ENCODE measurements at places on chromosomes 6 and 20.

- no peak for DNase-seq
Measured at GRCh38 chr6:5556011-5556410, 294.7 kb downstream of the FARS2 start.

- no peak for DNase-seq
Measured at GRCh38 chr6:17630511-17631073, 30.5 kb downstream of the FAM8A1 start.

- DNase-seq, result peak; percentile 20
Measured at GRCh38 chr20:9269280-9269971, 200.5 kb downstream of the PLCB4 start.

- DNase-seq, result no peak
Measured at GRCh38 chr20:52275181-52275691, 83.7 kb upstream of the ZFP64 start.

- DNase-seq, result peak; percentile 55
Measured at GRCh38 chr6:131029626-131030297, 33.3 kb downstream of the EPB41L2 start.

DNA sequence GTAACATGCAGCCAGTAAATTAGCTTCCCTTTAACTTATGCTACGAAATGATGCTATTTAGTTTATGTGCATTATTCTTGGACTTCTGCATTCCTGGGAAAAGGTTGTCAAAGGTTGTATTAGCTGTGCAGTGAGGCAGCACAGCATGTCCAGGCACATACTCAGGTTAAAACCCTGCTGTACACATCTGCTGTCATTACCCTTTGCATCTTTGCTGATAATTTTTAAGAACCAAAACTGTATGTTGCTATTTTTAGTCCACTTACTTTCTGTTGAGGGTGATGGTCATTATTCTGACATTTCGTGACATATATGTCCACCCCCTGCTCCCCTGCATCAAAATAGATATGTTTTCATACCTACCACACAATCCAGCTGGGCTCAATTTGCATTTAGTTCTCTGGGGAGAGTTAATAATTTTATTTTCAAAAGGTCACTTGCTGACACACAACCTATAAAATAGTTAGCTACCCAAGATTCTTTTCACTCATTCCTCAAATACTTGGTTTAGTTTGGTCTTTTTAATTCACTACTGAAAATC, 142.5 kb upstream of the SPACA1 start:
- no peak for DNase-seq

DNA sequence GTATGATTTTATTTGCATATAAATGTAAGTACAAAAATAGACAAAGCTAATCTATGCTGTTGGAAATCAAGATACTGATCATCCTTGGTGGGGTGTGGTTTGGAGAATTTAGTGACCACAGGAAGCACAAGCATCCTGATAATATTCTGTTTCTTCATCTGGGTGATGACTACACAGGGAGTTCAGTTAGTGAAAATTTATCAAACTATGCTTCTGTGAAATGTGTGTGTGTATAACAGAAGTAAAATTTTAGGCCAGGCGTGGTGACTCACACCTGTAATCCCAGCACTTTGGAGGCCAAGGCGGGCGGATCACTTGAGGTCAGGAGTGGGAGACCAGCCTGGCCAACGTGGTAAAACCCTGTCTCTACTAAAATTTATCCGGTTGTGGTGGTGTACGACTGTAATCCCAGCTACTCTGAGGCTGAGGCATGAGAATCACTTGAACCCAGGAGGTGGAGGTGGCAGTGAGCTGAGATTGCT, 20.6 kb downstream of the ENPP3 start:
- DNase-seq, result peak; percentile 24

GRCh38 chr6:36386495-36387439, 702 bp downstream of the ETV7 start:
- peak; percentile 65 for DNase-seq

- DNase-seq, result peak; percentile 76
Measured at GRCh38 chr6:39377539-39377950, 55.0 kb upstream of the KCNK16 start.

DNA sequence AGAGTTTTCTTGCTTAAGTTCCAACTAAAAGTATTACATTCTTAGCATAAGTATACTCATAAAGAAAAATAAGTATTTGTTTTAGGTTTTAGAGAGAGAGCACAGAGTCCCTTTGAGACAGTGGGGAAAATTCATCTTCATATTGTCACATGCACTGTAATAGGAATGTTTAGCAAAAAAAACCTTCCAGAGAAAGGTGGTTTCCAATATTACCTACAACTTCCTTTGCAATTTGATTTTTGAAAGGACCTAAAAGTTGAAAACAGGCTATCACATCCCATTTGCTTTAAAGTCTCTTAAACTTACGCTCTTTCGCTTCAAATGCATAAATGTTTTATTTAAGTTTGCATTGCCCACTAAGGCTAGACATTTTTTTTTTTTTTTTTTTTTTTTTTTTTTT, 86.4 kb downstream of the OPRM1 start:
- no peak for DNase-seq

GRCh38 chr20:7392542-7393206, 547.6 kb downstream of the HAO1 start:
- peak; percentile 48 for DNase-seq

DNA sequence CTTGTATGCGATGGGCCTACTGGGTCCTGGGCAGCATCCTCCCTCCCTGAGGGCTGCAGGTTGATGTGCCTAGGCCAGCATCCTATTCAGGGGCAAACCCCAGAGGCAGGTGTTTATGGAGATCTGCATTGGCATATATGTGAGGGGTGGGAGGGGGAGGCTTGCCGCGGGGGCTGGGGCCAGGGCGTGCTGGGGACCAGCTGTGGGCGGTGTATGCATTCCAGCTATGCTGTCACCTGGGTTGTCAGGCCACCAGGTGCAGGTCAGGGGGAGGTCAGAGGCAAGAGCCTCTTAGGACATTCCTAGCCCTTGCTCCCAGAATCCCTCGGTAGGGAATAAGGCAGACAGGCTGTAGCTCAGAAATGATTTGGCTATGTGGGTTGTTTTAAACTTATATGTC, 11.9 kb downstream of the FOXA2 start:
- no peak for DNase-seq

DNA sequence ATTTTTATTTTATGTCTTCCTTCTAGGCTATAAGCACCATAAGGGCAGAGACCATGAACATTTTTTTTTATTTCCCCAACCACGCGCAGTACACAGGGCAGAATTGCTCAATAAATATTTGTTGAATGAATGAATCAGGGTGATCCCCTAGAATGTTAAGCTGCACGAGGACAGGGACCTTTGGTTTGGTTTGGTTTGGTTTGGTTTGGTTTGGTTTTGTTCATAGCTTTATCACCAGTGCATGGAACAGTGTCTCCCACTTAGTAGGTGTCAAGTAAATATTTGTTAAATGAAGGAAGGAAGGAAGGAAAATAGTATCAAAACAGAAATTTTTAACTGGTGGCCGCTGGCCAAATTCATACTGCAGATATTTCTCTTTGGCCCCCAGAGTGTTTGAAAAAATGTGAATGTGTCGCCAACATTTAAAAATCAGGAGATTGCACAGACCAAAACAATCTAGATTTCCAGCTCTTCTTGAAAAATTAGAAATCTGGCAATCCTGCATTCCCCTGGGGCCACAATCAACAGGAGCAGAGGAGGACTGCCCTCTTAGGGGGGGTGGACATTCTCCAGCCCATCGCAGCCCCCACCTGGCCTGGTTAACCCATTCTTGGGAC, 205.3 kb downstream of the EYA2 start:
- DNase-seq, result no peak

DNA sequence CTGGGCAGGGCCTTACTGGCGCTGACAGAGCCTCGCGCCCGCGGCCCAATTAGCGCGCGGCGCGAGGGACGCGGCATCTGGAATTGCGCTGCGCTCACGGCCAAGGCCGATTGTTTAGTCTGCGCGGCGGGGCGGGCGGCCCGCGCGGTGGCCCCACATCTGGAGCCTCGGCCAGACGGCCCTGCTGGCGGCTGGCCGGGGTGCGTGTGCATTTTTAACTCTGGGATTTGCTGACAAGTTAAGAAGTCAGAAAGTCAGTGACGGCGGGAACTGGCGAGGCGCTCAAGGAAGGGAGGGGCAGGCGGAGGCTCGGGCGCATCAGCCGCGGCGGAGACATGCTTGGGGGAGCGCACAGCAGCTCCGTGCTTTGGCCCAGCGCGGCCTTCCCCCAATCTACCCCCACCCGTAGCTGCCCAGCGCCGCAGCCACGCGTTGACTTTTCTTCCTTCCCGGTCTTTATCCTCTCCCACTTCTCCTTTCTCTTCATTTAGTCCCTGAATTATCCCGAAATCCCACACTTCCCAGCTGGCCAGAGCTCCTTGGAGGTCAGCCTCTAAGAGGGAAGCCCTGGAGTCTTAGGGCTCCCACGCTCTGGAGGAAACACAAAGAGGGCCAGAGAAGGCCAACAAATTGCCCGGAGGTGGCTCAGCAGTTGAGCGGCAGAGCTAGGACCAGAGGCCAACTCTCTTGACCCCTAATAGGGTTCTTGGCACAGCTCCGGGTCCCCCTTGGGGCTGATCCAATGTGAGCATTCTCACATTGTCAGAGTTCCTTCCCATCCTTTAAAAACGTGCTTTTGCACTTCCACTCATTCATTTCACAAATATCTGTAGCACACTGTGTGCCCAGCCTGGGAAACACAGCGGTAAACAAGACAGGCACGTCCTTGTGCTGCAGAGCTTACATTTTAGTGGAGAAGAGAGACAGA, 40.8 kb upstream of the FOXP4 start:
- DNase-seq, result peak; percentile 86

GRCh38 chr6:111052171-111052570, 35.1 kb upstream of the SLC16A10 start:
- no peak for DNase-seq

GRCh38 chr20:62528983-62529891, 53.4 kb upstream of the GATA5 start:
- no peak for DNase-seq

DNA sequence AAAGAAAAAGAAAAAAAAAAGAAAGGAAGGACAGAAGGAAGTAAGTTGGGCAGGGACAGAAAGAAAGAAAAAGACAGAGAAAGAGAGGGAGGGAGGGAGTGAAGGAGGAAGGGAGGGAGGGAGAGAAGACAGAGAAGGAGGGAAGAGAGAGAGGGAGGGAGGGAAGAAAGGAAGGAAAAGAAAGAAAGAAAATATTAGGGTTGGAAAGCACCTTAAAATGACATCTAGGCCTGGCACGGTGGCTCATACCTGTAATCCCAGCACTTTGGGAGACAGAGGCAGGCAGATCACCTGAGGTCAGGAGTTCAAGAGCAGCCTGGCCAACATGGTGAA, 33.2 kb downstream of the FASTKD5 start:
- no peak for DNase-seq

DNA sequence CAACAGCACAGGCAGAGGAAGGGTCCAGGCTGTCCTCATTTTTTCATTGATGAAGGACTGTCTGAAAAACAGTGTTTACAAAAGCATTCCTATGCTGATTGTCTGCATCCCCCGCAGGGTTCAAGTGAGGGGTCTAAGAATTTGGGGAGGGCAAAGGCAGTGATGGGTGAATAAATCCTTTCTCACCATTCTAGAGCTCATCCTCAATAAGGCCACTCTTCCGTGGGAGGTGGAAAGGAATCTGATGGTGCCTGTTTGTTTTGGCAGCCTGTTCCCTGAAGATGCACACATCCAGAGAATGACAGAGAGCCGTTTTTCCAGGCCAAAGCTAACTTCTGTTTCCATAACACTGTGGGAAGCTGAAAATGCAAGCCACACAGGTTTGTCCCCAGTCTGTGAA, 164.5 kb downstream of the MOXD1 start:
- DNase-seq, result peak; percentile 36

GRCh38 chr20:774016-774659, 5.8 kb upstream of the SLC52A3 start:
- no peak for DNase-seq

- DNase-seq, result no peak
Measured at GRCh38 chr20:24696396-24696795, 227.0 kb downstream of the SYNDIG1 start.

- DNase-seq, result peak; percentile 3
Measured at GRCh38 chr6:74128536-74128935, 432.5 kb downstream of the CD109 start.

GRCh38 chr20:20366876-20367574, 879 bp upstream of the INSM1 start:
- DNase-seq, result no peak

DNA sequence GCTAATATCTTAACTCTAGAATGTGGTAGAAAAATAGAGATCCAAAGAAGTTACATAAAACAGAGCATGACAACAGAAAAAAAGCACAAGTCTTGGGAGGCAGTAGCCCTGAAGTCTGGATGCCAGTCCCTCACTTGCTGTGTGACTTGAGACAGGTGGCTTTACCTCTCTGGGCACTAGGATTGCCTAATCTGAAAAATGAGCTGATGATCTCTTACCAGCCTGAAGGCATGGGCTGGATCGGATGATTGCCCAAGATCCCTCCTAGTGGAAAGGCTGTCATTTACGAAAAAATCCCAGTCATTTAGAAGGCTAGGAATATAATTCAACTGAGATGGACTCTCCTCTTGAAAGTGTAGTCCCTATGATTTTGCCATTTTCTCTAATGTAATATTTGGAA, 10.9 kb upstream of the GCM1 start:
- DNase-seq, result no peak

GRCh38 chr6:3019065-3019464, 19.4 kb downstream of the NQO2 start:
- DNase-seq, result no peak

DNA sequence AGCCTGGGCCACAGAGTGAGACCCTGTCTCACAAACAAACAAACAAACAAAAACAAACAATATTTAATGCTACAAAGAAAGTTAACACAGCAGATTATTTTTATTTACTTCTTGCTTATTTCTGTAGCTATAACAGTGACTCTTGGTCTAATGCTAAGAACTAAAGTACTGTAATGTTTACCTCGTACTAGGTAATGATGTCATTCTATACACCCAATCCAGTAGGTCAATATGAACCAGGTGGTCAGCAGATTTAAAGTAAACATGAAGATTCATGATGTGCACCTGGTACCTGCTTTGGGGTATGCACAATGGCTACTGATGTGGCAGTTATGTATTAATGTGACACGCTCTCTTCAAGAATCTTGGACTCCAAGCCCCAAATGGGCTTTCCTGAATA, 36.6 kb upstream of the CARMIL1 start:
- DNase-seq, result no peak

DNA sequence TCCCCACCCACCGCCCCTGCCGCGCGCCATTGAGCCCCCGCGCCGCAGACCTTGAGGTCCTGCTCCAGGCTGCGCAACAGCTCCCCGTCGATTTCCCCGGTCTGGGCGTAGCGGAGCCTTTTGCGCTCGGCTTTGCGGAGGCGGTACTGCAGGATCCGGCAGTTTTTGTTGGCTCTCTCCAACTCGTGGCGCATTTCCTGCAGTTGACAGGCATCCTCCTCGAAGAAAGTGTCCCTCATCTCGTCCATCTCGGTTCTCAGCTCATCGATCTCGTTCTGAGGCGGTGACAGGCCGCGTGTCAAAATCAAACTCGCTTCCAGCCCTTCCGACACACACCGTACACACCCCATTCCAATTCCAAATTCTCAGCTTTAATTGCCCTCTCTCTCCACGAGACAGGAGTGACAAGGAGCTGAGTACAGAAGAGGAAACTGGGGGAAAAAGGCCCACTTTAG, 4.3 kb downstream of the MTCL3 start:
- DNase-seq, result peak; percentile 60
